Activated CD8-positive, alpha-beta T cell treated with anti-CD3 and anti-CD28 coated beads for 36 hours (primary cell): ENCODE measurements at places on chromosomes 3 and 15.

DNA sequence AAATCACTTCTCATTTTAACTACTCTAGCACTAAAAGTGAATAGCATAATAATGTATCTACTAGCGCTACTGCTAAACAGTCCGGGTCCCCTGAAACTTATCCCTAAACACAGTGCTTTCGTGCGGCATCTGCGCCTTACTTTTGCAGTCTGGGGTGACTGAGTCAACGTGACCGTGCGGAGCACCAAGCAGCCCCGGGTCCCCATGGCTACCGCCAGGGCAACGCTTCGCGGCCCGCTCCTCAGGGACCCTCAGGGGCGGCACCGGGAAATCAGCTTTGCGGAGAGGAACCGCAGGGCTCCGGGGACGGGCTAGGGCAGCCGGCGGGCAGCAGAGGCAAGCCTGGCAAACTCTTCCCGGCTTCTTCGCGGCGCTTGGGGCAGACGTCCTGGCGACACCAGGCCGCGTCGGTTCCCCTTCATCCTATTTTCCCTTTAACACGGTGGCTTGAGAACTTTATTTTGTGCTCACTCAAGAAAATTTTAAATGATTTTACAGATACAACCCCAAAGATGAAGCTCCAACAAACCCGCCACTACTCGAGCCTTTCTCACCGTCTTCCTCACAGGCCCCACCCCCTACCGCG is 757 bp upstream of the DIPK2A start:
- peak; percentile 62 for DNase-seq

GRCh38 chr3:42096796-42097565 is 5.8 kb downstream of the TRAK1 start:
- DNase-seq: peak; percentile 78

DNA sequence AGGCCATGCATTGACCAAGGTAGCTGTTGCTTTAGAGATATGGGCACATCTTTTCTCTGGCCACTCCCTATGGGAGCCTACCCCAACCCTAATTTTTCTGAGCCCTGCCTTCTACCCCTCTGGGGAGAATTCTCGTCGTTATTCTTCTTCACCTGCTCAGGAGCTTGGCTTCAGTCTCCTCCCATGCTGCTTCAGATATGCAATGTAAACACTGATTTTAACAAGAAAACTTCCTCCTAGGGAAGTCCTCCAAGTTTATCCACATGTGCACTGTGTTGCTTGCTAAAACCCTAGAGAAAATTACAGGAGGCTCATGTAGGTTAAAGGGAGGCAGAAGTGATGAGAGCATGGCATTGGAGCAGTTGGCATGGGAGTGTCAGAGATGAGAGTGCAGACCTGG is 445.2 kb upstream of the MDFIC2 start:
- DNase-seq: no peak

GRCh38 chr15:54638666-54639065 is 558.1 kb downstream of the RSL24D1 start:
- DNase-seq: no peak

GRCh38 chr3:48989126-48989795 is 780 bp upstream of the P4HTM start:
- DNase-seq: no peak
